ENCODE measurements at places on chromosomes 7 and 10. TPM values are rescaled to one million over a fixed set of nuclear protein-coding genes. Genes with fewer than 3 reads are reported as not detected.

The RNF148 gene
- not detected for polyA plus RNA-seq

The CDH23 gene
- 4.1 TPM for polyA plus RNA-seq

The IPMK gene
- polyA plus RNA-seq, result 3.3 TPM

DNA sequence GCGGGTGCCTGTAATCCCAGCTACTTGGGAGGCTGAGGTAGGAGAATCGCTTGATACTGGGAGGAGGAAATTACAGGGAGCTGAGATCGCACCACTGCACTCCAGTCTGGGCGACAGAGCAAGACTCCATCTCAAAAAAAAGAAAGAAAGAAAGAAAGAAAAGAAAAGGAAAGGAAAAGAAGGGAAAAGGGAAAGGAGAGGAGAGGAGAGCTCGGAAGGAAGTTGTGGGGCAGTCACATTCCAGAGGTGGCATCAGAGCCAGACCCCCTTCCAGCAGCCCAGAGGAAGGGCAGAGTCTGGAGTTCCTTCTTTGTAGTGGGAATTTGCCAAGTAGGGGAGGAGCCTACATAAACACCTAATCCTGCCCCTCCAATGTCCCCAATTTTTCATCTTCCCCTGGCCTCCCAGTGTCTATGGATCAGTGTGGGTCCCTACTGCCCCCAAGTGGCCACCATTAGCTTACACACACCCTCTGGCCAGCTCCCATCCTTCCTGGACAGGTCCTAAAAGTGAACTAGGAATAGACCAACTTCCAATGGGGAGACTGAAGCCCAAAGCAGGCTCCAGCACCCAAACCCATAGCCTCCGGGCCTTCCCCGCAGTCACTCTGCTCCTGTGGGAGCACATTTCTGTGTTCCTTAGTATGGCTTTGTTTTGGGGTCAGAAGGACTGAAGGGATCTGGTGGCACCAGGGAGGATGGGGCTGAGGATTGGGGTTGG lies 39.6 kb upstream of the HSPB1 start:
- peak; percentile 4 for DNase-seq

GRCh38 chr7:16791071-16791470 lies 13.7 kb downstream of the AGR2 start:
- DNase-seq, result no peak

DNA sequence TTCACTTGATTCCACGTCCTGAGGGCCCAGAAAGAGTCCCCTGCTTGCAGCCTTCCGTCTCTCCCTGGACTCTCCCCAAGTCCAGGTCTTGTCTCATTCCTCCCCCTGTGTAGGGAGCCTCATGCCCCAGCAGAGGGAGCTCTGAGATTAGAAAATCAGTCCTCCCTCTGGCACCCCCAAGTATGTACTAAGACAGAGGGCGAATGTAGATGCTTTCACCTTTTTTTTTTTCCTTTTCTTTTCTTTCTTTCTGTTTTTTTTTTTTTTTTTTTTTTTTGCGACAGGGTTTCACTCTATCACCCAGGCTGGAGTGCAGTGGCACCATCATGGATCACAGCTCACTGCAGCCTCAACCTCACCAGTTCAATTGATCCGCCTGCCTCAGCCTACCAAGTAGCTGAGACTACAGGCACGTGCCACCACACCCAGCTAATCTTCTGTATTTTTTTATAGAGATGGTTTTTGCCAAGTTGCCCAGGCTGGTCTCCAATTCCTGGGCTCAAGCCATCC lies 10.3 kb downstream of the SFXN3 start:
- peak; percentile 67 for DNase-seq

GRCh38 chr7:148698007-148698396 lies 701 bp upstream of the CUL1 start:
- DNase-seq, result no peak

- no peak for DNase-seq
Observed at GRCh38 chr10:46525177-46525823, 31.2 kb downstream of the GPRIN2 start.

DNA sequence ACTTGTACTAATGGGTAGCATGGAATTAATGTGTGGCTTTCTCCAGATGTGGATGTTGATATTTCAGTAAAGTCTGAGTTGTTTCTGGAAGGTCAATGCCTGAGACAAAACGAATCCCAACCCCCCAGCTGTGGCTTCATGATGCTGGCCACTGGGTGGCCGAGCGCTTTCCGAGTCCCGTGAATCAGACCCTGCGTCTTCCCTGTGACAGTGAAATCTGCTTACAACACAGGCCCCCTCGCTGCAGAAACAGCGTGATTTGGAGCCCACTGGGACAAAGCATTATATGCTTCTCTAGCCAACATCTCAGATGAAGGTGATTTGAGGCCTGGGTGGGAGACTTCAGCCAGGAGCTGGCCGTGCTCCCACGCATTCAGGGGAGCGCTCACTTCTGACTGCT lies 124.7 kb downstream of the WDR37 start:
- DNase-seq, result no peak

- DNase-seq, result no peak
Observed at GRCh38 chr7:1227071-1227804, 5.4 kb upstream of the UNCX start.

DNA sequence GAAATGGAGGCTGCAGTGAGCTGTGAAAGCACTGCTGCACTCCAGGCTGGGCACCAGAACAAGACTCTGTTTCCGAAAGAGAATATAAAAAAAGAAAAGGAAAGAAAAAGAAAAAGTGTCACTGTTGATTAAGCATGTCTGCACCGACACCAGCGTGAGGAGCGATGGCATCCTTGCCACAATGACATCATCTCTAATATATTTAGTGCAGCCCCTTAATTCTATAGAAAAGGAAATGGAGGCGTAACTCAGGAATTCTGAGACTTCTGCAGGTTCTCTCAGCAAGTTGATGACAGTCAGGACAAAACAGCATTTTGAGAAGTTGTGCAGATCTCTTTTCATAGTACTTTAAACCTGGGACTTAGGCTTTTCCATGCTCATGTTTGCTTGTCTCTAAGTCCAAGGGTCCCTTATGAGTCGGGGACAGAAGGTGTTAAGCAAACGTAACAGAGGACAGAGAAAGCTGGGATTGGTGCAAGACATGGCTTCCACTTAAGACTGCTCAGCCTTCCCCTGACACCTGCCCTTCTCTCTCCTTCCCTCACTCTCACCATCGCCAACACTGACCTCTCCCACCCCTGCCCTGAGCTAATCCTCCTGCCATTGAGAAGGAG lies 16.9 kb upstream of the ANKRD1 start:
- no peak for DNase-seq

DNA sequence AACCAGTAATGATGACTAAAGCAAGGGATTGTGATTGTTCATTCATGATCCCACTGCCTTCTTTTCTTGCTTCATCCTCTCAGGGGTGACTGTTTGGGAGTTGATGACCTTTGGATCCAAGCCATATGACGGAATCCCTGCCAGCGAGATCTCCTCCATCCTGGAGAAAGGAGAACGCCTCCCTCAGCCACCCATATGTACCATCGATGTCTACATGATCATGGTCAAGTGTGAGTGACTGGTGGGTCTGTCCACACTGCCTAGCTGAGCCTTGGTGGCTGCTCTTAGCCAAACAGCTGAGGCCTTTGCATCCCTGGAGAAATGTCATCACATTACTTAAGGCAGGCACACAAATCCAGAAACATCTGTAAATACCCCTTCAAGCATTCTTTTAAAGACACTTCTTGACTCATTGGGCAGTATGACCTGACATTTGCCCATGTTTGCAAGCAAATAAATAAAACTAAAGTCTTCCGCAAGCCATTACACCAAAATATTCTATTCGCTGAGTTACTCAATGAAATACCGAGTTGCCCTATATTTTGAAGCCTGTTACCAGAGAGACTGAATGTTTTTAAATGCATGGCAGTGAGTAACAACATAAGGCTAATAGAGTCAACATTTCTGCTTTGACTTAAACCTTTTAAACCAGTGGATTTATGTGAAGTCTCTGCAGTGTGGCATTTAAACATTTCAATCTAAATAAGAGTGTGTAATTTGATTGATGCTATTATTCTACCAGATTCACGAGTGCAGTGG lies 166.3 kb upstream of the LANCL2 start:
- no peak for DNase-seq

GRCh38 chr7:12564996-12565764 lies 5.3 kb upstream of the SCIN start:
- no peak for DNase-seq

DNA sequence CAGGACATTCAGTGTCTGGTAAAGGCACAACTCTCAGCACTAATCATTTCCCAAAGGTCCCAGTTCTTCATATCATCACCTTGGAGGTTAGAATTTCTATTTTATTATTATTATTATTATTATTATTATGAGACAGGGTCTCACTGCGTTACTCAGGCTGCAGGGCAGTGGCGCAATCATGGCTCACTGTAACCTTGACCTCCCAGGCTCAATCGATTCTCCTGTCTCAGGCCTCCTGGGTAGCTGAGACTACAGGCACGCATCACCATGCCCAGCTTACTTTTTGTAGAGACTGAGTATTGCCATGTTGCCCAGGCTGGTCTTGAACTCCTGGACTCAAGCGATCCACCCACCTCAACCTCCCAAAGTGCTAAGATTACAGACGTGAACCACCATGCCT lies 91.8 kb upstream of the DOCK1 start:
- no peak for DNase-seq

Measured in forelimb muscle (tissue), 1 donor.